Fibroblast of skin of left biceps (primary cell): ENCODE measurements at places on chromosomes 13 and 19.

DNA sequence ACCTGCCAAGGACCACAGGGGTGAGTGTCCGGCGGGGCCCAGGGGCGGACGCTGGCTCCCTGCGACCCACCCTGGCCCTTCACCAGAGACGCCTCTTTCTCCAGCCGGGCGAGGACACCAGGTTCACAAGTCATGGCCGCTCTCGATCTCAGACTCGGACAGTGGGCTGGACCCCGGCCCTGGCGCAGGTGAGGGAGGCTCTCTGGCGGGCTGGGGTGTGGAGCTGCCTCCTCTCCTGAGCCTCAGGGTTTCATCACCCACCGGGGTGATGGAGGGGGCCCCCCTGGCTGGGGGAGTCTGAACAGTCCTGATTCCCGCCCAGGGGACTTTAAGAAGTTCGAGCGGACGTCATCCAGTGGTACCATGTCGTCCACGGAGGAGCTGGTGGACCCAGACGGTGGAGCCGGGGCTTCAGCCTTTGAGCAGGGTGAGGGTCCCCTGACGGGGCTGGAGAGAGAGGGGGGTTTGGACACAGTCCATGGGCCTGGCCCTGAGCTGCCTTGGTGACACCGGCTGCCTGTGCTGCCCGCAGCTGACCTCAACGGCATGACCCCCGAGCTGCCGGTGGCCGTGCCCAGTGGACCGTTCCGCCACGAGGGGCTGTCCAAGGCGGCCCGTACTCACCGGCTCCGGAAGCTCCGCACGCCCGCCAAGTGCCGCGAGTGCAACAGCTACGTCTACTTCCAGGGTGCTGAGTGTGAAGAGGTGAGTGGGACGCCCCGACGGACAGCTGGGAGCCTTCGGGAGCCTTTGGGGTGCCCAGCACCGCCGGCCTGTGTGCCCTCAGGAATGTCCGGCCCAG, 13.6 kb downstream of the ARHGAP45 start:
- DNase-seq = no peak

DNA sequence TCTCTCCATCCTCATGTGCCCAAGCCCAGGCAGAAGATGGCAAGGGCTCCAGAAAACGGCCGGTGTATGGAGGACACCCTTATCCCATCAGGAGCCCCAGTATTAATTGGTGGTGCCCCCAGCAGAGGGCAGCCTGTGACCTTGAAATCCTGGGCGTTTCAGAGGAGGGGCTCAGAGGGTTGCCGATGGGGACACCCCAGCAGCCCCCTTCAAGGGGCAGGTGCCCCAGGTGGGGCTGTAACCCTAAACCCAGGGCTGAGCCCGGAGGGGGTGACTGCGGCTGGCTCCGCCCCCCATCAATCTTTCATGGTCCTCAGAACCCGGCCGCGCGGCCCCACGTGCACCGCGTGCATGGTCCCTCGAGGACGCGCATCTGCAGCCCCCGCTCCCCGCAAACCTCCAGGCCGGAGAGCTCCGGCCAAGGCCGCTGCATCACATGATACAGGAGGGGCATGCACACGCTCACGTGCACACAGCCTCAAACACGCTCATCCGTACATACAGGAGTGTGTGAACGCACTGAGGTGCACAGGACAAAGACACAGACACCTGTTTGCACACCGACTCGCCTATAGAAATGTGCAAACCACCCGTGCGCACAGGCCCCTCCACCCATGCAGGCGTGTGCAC, 949 bp downstream of the RAB3A start:
- DNase-seq = no peak

DNA sequence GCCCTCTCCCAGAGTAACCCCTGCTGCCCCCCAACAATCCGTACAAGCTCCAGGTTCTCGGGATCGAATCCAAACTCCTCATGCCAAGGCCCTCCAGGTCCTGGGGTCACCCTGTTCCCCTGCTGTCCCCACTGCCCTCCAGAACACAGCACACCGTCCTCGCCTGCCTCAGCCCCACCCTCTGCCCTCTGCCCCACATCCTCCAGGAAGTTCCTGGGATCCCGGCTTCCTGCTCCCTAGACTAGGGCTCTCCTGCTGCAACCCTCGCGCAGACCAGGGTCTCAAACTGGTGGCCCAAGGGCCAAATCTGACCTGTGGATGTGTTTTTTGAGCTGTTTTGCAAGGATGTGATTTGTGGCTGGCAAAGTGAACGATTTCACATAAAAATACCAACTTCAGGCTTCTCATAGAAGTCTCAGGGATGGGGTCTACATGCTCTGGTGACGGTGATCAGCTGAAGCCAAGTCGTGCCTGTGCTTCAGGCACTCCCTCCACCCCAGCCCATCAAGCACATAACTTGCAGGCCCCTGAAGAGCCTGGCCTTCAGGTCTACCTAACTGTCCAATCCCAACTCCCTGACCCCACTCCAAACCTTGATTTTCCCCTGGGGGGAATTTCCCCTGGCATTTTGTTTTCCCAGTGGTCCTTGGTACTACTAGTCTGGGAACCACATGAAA, 1.8 kb downstream of the RABAC1 start:
- DNase-seq = no peak

GRCh38 chr13:71054358-71054757, 812.6 kb downstream of the DACH1 start:
- no peak for DNase-seq

- DNase-seq = no peak
Measured at GRCh38 chr13:48094404-48094780, 512 bp downstream of the MED4 start.

DNA sequence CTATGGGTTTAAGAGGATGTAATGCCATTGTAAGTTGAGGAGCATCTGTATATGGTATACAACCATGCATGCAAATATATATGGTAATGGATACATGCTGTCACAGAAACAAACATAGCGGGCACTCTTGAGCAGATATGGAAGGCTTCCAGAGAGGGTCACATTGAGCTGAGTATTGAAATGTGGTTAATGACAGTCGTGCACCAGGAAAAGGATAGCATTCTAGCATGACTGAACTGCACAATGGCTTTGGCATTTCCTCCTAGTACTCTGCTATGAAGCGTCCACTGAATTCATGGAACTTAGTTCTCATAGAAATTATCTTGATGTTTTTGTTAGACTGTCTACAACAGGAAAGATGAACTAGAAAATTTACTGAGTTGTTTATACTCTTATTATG, 25.2 kb downstream of the DGKH start:
- no peak for DNase-seq

- peak; percentile 40 for DNase-seq
Measured at GRCh38 chr19:752652-753517, 2.0 kb downstream of the MISP start.
